ENCODE measurements at places on chromosomes 4 and X. TPM values are rescaled to one million over a fixed set of nuclear protein-coding genes. Genes with fewer than 3 reads are reported as not detected.

DNA sequence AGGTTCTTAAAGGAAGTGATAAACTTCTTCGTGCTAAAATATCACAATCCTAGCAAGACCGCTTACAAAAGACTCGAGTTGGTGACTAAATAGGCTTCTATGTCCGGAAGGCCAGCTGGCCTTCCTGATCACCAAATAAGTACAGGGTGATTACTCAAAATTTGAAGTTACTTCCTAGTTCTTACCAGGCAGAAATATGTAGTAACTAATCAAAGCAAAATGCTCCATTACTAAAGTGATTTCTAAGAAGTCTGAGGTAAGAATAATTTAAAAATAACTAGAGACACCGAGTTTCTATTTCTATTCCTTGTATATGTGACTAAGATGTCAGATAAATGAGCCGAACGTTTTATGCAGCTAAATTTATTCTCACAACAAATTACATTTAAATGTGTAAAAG, 62.2 kb downstream of the NSUN7 start:
- no peak for DNase-seq

- DNase-seq = no peak
These were observed 82.1 kb downstream of the ALPK1 start for GRCh38 chr4:112379306-112379705.

EFHC2 gene
- 0.03 TPM for polyA plus RNA-seq

ANKRD50 gene
- polyA plus RNA-seq = 13.5 TPM

PPP3CA gene
- polyA plus RNA-seq = 10.7 TPM

DNA sequence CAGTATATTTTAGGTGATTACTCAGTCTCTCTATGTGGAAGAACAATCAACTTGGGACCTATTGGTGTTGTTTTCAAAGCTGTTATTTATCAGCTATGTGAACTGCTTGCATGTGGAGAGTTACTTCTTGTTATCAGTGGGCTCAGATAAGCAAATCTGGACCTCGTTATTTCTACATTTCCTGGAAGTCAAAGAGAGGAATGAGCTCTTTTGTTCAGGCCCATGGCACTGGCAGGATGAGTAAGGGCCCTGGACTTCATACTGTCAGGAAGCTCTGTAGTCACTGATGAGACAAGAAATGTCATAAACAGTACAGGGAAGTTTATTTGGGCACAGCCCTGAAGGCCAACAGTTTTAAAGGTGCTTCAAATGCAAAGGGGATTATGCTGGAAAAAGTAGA, 760.6 kb upstream of the EPHA5 start:
- DNase-seq = no peak

BCOR gene
- polyA plus RNA-seq = 8.8 TPM

- DNase-seq = no peak
These were observed 94.1 kb downstream of the ATRX start for GRCh38 chrX:77691916-77692315.

DNA sequence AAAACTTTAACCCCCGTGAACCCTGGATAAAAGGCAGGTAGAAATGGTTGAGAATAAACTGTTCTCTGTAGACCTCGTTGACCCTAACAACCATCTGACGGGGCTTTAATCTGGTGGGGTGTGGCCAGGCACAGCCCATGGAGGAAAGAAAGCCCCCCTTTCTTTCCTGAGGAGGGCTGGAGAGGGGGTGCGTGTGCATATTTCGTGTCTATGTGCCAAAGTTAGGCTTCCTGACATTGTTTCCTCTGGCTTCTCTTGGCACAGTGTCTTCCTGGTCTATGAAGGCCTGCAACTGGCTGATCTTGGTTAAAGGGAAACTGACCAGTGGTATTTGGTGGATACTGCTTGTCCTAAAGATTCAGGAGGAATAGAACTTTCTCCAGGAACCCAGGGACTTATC, 97.1 kb downstream of the MGST2 start:
- no peak for DNase-seq

GRCh38 chr4:147737623-147738022, 5.7 kb downstream of the ARHGAP10 start:
- no peak for DNase-seq

DNA sequence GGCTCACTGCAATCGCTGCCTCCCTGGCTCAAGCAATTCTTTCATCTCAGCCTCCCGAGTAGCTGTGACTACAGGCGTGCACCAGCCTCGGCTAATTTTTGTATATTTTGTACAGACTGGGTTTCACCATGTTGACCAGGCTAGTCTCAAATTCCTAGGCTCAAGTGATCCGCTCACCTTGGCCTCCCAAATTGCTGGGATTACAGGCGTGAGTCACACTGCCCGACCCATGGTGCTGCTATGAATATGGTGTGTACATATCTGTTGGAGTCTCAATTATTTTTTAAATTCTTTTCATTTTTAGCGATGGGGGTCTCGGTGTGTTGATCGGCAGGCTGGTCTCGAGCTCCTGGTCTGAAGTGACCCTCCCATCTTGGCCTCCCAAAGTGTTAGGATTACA, 78.0 kb upstream of the PRKX start:
- DNase-seq = no peak

DNA sequence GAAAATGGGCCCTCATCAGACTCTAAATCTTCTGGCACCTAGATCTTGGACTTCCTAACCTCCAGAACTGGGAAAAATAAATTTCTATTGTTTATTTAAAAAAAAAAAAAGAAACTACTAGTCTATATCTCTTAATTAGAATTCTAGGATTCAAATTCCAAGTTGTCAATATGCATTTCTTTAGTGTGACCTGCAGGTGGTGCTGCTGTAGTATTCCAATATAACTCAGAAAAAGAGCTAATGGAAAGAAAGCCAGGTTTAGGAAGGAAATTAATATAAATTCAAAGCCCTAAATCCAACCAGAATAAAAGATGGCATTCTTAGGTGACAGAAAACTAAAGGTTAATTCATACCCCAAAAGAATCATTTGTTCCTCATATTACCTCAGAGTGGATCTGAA, 80.0 kb upstream of the NALF2 start:
- peak; percentile 22 for DNase-seq

- no peak for DNase-seq
These were observed 47.3 kb upstream of the KCNE5 start for GRCh38 chrX:109672239-109672638.

- no peak for DNase-seq
These were observed 1118.1 kb upstream of the PRKX start for GRCh38 chrX:4831574-4831973.

DNA sequence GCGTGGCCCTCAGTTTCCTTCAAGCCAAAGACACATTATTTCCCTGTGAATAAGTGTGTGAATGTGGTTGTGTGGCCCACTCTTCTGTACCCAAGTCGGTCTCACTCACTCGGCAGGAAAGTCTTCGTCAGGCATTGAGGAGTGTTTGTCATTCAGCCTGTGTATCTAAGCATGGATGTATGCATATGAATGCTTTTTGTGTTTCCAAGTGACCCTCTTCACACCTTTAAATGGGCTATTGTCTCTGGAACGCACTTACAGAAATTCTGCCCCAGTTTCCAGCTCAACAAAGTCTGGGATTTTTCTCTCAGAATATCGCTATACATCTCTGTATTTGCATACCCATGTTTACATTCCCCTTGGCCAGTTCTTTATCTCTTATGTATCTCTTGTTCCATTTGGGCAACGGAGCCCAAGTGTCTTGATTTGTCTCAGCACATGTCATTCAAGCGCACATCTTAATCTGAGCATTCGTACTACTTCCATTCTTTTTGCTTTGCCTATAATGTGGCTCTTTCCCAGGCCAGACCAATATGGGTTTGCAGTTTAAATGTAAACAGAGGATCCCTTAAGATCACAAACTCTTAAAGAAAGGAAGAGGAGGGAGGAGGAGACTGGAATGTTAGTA, 4.8 kb downstream of the BCOR start:
- DNase-seq = no peak

- DNase-seq = no peak
These were observed 95.7 kb downstream of the RBMX2 start for GRCh38 chrX:130497531-130497930.

DNA sequence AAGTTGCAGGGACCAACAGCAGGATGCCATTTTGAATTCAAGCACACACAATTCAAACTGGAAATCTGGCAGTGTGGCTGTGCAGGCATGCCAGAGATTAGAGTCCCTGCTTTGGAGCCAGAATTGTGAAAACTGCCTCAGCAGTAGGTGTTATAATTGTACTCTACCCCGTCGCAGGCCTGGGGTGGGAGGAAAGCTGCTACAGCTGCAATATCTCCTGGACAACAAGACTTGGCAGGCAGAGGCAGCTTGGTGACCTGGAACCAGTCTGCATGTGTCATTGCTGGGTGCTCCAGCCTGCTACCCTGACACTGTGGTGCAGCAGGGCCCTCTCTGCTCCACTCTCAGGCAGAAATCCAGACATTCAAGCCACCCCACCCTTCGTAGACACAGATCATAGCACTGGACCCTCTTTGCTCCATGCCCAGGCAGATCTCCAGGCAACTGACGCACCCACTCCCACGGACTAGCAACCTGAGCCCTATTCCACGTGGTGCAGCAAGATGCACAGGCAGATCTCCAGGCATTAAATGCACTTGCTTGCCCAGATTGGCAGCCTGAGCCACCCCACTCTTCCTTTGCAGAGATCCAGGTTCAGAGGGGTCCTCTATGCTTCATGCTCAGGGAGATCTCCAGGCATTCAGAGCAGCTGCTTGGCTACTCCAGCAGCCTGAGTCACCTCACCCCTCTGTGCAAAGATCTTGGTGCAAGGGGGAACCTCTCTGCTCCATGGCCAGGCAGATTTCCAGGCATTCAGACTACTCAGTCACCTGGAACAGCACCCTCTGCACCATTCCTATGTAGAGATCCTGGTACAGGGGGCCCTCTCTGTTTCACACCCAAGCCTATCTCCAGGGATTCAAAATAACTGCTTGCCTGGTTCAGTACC, 140.5 kb downstream of the LRBA start:
- DNase-seq = peak; percentile 1

COX7B2 gene
- not detected for polyA plus RNA-seq

All from SK-N-SH (cell line).